Fibroblast of skin of right biceps (primary cell): ENCODE measurements at places on chromosomes 2 and 18.

DNA sequence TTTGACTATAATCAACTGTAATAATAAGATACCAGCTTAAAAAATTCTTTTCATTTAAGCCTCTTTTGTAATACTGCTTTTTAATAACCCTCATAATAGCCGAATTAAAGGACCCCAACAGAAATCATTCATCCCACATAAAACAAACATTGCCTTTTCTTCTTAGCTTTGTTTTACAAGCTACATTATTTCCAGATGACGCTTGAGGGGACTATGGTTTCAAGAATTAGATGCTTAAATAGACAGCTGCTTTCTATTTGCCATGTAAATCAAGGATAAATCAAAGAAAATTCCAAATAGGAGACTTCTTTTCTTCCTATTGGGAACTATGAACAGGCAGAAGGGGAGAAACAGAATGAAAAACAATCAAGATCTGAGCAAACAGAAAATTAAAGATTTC, 200.7 kb upstream of the SMAD7 start:
- DNase-seq = no peak

DNA sequence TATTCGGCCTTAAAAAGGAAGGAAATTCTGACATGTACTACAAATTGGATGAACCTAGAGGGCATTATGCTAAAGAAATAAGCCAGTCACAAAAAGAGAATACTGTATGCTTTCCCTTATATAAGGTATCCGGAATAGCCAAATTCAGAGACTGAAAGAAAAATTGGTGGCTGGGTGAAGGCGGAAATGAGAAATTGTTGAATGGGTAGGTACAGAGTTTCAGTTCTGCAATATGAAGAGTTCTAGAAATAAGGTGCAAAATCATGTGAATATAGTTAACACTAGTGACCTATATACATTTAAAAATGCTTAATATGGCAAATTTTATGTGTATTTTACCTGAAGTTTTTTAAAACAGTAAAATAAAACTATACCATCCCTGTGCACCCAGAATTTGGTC, 43.1 kb downstream of the RMP24 start:
- DNase-seq = no peak

GRCh38 chr18:44841221-44841620, 160.5 kb downstream of the SETBP1 start:
- peak; percentile 42 for DNase-seq

DNA sequence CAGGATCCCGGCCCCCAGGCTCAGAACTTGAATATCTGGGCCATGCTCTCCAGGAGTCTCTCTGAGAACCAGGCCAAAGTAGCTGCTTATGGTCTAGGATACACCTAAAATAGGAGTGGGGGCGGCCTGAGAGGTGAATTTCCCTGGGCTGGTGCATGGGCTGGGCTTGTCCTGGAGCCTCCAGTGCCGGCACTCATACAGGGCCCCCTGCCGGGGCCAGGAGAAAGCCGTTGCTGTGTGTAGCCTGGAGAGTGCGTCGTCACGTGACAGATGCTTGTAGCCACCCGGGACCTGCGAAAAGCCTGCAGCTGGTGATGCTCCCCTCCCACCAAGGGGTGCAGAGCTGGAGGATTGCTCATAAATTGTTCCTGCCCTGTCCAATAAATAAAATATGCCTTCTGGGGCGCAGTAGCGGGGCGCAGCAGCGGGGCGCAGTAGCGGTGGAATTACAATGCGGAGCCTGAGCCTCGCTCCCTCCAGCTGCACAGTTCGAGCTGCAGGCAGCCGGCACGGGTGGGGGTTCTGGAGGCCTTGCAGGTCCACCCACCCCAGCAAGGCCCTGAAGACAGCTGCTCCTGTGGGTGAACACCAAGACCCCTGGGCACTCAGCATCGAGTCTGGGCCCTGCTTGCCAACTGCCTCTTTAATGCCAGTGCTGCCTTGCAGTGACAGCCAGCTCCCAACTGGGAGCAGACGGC, 289.9 kb downstream of the NDUFA10 start:
- peak; percentile 6 for DNase-seq

DNA sequence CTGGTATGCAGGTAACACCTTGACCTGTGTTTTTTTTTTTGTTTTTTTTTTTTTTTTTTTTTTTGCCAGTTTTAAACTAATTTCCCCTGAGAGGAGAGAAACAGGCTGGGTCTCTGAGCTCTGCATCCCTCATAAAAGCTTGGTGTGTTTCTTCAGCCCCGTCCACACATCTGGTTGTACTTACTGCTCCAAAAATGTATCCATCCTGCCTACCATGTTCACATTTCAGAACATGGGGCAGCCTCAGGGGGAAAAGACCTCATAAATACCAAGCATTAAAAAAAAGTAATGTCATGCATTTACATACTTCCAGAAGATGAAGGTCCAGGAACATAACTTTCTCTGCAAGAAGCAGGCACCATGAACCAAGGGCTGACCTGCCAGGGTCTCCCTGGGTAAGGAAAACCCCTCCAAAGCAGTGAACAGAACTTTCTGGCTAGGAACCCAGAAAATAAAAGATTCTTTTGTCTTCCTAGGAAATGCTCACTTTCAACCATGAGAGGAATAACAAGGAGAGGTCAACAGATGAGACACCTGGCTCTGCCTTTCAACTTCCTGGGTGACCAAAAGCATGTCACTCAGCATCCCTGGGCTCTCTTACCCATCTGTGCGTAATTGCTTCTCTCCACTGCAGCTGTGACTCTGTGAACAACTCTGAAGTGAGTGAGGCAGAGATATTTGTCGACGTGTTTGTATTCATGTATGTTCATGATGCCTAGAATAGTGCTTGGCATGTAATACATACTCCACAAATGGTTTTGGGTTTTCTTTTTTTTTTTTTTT, 118.6 kb downstream of the MCFD2 start:
- DNase-seq = no peak

DNA sequence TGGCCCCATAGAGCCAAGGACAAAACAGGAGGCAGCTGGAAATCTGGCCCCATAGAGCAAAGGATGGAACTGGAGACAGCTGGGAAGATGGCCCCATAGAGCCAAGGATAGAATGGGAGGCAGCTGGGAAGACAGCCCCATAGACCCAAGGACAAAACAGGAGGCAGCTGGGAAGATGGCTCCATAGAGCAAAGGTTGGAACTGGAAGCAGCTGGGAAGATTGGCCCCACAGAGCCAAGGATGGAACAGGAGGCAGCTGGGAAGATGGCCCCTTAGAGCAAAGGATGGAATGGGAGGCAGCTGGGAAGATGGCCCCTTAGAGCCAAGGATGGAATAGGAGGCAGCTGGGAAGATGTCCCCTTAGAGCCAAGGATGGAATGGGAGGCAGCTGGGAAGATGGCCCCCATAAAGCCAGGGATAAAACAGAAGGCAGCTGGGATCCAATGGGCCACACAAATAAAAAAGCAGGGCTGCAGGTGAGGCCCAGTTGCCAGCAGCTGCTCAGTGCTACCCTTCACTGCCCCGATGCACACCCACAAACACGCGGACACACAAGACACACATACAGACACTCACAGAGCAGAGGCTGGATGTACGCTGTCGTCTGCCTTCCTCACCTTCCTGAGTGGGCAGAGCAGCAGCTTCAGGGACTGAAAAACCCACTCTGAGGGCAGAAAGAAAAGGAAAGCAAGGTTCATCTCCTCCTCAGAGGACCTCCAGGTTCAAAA, 505.4 kb upstream of the MYT1L start:
- DNase-seq = no peak

GRCh38 chr2:53545604-53546003, 222.0 kb upstream of the CHAC2 start:
- no peak for DNase-seq

DNA sequence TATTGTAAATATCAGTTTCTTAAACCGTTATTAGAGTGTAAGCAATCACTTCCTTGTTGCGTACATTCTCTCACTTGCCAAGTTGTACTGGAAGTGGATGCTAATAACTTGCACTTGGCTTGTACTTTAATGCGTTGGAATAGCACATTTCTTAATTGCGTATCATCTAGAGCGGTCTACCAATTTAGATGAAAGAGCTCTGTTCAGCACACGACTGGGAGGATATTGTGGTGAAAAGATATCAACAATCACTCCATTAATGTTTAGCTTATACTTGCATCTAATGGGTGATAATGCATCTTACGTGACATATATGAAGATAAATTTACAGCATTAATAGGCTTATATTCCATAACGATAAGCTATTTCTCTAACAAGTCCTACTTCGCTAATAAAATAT, 11.7 kb upstream of the TMEFF2 start:
- no peak for DNase-seq

DNA sequence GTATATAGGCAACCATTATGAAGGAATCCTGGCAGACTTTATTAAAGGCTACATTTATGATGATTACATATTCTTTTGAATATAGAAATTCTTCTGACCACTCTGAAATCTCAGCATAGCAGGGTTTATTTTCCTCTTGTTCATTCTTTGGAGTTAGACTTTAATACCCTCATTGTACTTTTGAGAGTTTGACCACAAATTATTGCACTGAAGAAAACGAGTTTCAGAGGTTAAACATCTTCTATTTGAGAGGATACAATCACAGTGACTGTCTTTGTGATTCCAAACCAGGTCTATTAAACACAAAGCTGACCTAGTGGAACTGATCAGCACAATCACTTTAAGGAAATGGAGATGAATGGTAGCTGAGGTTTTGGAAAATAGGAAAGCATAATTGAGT, 71.3 kb downstream of the XIRP2 start:
- no peak for DNase-seq

GRCh38 chr2:160590664-160591063, 97.1 kb upstream of the RBMS1 start:
- no peak for DNase-seq
